ENCODE measurements at places on chromosomes 3 and 15.

DNA sequence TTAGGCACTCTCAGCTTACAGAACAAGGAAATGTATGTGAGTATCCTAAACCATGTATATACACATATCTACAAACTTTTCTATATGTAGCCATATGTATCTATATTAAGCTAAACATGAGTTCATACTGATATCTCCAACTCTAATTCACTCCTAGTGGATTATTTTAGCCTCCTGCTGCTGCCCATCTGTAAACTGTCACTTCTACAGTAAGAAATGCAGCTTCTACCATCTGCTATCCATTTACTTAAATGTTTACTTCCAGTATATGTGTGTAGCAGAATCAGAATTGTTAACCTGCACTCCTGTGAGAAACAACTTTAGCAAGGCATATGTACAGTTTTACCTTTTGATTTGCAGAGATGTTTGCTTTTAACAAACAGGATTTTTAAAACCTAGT lies 478.5 kb upstream of the CBLB start:
- no peak for DNase-seq

DNA sequence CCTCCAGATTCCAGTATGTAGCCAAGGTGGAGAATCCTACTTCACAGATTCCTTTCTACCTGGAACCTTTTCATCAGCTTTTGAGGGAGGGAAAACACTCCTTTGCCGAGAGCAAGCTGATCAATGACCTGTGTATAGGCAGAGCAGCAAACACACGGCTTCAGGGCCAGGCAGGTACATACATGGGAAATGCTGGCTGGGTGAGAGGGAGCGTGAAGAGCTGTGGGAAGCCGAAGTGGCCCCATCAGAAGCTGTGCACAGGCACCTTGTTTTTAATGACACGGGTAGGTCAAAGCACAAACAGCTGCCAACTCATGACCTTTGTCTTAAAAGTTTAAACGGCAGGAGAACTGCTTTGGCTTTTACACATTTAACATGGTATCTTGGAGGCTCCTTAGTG lies 25.3 kb downstream of the STARD5 start:
- DNase-seq: no peak

GRCh38 chr3:25901796-25902195 lies 111.9 kb downstream of the OXSM start:
- DNase-seq: no peak

DNA sequence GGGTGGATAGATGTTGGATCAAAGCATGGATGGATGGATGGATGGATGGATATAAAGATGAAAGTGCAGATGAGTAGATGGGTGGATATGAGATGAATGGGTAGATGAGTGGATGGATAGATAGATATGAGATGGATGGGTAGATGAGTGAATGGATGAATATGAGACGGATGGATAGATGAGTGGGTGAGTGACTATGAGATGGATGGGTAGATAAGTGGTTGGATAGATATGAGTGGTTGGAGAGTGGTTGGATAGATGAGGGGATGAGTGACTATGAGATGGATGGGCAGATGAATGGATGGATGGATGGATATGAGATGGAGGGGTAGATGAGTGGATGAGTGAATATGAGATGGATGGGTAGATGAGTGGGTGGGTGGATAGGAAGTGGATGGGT lies 204.6 kb upstream of the TLE3 start:
- no peak for DNase-seq

DNA sequence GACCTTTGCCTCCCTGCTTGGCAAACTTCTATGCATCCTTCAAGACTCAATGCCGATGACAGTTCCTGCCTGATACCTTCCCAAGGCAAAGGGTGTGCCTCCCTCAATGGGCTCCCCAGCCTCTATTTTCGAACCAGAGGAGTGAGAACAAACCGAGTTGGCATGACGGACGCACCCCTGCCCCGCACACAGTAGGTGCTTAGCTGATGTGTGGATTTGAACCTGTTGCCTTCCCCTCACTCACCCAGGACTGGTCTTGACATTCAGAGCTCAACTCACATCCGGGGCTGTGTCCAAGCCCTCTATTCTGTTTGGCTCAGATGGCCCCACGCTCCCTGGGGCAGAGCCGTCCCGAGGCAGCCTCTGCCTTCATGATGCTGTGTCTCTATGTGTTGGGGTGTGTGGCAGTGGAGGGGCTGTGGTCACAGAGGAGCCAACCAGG lies 52.2 kb upstream of the SLC6A11 start:
- DNase-seq: peak; percentile 19

- DNase-seq: no peak
Measured at GRCh38 chr3:180548050-180548449, 53.9 kb upstream of the TTC14 start.

- no peak for DNase-seq
Measured at GRCh38 chr3:55780913-55781312, 293.8 kb upstream of the WNT5A start.

DNA sequence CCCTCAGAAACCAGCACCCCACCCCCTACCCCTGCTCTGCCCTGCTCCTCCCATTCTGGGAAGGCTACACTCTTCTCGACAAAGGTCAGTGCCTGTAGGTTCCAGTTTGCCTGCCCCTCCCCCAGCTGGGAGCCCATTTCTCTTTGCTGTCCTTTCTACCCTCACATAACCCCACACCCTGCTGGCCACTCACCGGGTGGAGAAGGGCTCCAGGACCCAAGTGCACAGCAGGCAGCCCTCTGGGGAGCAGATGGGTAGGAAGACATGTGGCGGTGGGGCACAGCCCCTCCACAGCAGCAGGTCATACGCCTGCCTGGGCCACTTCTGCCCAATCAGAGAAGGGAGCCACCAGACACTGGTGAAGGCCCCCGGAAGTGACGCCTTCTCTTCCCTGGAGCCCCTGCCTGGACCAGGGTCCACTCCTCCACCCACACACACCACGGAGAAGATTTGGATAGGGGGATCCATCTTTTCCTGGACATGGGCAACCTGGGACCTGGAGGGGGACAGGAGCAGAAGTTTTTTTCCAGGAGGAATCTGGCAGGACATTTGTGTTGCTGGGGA lies at the start of gene THPO:
Gene THPO (minus strand): TSS at position 326 of the 564 bp plus-strand sequence. CDS start 1,948 bp downstream, outside the sequence.
- no peak for DNase-seq

DNA sequence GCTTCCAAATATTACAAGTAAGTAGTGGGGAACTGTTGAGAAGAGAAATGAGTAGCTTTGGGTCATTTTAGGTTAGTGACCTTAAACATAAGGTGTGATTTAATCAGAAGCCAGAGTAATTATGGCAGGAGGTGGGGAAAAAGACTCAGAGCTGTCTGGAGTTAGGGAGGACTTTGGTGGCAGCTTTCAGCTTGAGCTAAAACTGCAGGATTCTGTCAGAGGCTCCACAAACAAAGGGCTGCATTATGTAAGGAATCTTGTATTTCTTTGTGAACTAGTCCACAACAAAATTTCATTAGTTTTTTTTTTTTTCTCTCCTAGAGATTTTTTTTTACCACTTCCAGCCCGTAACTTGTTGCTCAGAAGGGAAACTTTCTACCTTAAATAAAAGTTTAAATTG lies 345.3 kb downstream of the TIGIT start:
- no peak for DNase-seq

- DNase-seq: no peak
Measured at GRCh38 chr15:57565311-57565710, 26.4 kb upstream of the MYZAP start.

DNA sequence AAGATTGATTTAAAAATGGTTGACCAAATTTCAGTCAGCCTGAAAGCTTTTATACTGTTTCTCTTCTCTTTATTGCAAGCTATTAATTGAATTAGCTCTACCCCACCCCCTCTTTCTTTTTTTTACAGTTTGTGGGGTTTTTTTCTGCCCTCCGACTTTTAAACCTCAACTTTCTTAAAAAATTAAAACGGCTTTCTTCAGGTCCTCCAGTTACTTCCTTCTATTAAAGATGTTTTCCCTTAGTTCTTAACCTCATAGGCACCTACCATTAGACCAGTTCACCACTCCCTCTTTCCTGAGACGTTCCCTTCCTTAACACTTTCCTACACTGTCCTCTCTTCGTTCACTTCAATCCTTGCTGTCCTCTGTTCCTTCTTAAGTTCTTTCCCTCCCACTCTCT lies 52.4 kb downstream of the ATP8B4 start:
- DNase-seq: no peak

GRCh38 chr15:63839722-63840121 lies 6.0 kb upstream of the HERC1 start:
- no peak for DNase-seq

GRCh38 chr15:93001156-93001555 lies 87.9 kb downstream of the RGMA start:
- DNase-seq: no peak

DNA sequence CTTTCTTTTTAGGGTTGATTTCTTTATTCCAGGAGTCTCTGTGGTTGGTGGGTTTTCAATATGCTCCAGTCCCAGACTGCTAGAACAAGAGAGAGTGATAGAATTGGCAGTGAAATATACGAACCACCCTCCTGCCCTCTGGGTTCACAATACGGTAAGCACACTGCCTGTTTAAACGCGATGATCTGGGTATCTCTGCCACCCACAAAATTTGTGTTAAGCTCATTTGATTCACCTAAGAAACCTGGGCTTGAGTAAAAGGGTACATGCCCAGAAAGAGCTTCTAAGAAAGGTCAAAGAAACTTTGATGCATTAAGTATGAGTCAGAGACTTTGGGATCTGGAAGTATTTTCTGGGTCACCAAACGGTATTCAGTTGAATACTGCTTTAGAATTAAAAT lies 29.8 kb downstream of the OXNAD1 start:
- DNase-seq: no peak

- no peak for DNase-seq
Measured at GRCh38 chr3:122961146-122961545, 66.4 kb downstream of the SEMA5B start.

GRCh38 chr15:57134071-57134605 lies 215.7 kb downstream of the TCF12 start:
- DNase-seq: no peak

GRCh38 chr3:171495413-171495812 lies 35.2 kb upstream of the TNIK start:
- DNase-seq: no peak

DNA sequence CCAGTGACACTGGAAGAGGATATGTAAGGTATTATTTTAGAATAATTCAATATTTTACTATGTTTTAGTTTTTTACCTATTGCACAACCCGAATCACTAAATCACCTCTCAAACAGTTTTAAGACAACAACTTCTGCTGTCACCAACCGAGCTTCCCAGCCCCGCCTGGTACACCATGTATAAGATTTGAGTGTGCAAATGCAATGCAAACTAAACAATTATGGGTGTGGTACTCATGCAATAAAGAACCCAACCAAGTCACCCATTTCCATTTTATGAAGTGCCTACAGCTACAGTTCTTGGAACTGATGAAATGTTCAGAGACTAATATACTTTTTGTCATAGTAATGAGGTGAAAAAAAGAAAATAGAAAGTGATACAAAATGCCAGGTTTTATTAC lies 256.2 kb downstream of the TAFA4 start:
- no peak for DNase-seq
